Activated naive CD4-positive, alpha-beta T cell (primary cell): ENCODE measurements at places on chromosomes 5 and 9.

GRCh38 chr5:172364773-172365172, 81.2 kb upstream of the UBTD2 start:
- DNase-seq = no peak

DNA sequence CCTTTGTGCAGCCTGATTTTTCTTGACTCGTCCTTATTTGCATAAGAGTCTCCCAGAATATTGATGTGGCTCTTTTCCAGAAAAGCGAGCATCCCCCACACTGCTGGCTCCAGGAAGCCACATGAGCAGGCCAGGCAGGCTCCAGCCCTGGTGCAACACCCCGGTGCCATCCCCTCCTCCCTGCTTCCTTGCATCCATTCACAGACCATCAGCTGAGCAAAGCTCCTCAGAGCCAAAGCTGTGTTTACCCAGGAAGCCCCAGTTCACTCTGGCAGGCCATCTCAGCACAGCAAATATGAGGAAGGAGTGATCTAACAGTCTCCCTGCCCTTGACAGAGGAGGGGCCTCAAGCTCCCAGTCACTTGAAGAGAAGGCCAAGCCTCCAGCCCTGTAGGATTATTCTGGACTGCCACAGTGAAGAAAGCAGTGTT, 34.4 kb downstream of the INSYN2B start:
- DNase-seq = no peak

DNA sequence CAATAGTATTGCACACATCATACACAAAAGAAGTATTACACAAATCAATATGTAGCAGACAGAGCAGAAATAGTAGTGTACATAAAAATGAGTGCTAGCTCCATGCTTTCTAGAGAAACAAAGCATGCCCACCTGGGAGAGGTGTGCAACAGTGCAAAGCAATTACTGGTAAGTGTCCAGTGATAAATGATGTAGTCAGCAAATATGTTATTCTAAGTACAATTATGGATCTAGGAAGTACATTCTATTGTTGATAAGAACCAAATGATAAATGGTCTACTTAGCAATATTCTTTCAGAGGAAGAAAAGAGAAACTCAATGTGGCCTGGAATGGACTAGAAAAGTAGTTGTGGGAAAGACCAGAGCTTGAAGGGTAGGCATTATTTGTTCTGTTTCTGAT, 188.6 kb downstream of the HINT1 start:
- DNase-seq = no peak

DNA sequence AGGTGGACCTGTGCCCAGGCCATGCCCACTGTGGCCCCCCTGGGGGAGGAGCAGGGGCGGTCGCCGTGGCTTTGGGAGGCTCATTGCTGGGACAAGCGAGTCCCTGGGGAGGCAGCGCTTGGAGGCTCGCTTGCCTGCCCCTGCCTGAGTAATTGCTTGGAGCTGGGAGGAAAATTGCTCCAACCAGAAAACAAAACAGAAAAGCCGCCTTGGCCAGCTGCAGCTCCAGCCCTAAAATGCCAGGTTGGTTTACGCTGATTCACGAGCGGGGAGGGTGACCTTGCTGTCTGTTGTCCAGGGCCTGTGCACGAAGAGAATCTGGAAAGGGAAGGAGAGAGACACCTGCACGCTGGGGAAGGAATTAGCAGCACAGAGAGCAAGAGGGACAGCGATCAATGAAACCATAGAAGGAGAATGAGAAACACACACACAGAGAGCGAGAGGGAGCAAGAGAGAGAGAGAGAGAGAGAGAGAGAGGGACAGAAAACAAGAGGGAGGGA, 25.3 kb downstream of the NTNG2 start:
- DNase-seq = no peak

DNA sequence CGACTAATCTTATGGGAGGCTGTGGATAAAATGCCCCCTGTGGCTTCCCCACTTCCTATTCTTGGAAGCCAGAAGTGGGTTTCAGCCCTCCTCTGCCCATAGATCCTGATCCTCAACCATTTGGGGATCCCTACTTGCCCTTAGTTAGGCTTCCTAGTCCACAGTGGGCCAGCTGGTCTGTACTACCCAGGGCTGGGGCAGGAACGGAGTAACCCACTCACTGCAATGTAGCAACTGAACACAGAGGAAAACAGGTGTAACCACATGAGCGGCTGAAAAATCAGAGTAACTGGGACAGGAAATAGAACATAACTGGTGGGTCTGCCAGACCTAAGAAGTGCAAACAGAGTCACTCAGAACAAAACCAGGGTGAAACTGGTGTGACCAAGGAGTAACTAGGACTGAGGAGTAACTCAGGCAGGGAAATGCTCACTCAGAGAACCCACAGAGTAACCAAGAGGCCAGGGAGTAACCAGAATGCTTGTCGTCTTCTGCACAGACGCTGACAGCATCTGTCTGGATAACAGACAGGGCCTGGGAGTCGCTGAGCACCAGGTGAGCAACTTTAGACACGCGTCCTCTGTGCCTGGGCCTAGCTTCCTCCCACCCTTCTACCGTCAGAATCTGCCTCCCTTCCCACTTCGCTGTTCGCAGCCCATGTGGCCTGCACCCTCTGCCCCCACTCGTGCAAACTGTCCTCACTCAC, 1.0 kb downstream of the AQP3 start:
- DNase-seq = no peak

DNA sequence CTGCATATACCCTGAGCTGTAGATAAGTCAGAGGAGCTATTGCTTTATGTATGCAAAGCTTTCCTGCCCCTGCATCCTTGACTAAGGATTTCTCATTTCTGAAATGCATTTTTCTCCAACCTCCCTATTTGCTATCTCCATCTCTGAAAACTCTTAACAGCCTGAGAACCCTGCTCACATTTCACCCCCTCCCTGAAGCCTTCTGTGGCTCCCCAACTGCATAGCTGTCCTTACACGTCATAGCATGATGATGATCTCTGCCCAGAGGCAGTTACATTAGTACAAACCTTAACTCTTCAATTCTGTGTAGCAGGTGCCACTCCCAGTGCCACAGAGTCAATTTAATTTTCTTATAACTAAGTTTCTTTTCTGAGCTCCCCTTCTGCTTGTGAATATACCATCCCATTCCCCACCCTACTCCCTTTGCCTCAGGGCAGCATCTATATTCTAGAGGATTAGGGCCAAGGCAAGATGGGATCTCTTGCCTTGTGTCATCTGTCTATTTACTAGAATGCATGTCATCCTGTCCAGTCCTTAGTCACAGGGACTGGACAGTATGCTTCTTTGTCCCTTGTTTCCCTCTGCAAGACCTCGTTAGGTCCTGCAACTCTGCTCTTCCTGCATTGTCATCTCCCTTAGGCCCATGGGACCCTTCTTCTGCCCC, 149.7 kb upstream of the SPRY4 start:
- DNase-seq = no peak

DNA sequence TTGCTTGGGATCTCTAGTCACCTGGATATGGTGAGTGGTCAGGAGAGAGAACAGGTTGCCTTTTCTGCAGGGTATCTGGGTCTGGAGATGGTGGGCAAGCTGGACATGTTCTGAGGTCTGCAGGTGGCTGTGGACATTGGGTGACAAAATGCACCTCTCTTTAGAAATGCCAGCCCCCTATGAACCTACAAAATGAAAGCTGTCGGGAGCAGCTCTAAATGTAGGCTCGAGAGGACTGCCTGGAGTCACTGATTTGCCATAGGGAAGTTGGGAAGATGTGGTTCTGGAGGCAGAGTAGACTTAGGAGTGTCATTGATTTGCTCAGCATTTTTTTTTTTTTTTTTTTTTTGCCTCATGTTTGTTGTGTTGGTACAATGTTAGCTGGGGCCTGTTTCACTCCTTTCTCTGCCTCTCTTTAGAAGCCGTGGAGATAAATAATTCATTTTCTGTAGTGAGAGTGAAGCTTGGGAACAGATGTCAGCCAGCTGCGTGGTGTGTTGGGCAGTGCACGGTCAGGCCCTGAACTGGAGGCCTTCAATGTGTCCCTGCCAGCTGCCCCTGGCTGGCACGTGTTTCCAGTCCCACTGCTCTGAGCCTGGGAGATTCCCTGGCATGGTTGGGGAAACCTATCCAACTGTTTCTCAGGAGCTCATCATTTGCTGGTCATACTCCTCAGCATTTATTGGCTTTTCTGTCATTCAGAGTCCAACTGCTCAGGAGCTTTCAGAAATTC, 5.4 kb downstream of the RGS3 start:
- DNase-seq = no peak

DNA sequence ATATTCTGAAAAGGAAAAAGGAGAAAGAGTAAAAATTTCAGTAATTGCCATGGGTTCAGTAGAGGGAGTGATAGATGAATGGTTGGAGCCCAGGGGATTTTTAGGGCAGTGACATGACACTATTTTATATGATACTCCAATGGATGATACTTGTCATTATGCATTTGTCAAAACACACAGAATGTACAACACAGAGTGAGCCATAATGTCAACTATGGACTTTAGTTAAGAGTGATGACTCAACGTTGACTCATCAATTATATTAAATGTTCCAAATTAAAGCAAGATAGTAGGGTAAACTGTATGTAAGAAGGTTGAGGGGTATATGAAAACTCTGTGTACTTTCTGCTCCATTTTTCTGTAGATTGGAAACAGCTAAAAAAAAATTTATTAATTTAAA, 586.4 kb downstream of the TAF11L14 start:
- no peak for DNase-seq

GRCh38 chr9:72554221-72554641, 32.8 kb downstream of the TMC1 start:
- no peak for DNase-seq

DNA sequence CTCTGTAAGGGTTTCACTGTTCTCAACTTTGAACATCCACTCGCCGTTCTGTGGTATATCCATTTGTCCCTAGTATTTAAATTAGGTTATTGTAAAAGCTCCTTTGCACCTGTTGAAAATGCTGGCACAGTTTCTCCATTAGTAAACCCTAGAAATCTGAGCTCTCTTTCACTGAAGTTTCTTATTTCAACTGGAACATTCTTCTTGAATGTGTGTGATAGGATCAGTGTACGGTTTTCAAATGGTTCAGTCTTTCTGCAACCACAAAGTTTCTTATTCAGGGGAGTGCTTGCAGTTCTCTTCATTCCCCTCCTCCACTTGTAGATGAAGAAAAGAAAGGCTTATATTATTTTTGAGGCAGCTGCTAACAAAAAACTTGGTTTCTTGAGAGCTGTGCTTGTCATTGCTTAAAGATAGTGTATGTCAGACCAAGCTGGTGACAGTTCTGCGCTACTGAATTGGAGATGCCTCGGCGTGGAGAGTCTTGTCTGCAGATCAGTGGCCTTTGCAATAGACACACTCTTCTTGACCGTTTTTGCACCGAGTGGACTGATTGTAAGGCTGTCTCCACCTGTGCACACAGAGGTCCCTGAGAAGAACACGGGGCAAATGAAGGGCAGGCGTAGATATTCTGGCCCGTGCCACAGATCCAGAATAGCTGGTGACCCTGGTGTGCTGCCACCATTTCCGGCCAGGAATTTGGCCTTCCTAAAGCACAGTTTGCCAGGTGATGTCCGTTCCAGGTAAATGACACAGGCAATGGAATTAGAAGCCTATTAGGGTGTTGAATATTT, 102.2 kb downstream of the TRIO start:
- DNase-seq = no peak

DNA sequence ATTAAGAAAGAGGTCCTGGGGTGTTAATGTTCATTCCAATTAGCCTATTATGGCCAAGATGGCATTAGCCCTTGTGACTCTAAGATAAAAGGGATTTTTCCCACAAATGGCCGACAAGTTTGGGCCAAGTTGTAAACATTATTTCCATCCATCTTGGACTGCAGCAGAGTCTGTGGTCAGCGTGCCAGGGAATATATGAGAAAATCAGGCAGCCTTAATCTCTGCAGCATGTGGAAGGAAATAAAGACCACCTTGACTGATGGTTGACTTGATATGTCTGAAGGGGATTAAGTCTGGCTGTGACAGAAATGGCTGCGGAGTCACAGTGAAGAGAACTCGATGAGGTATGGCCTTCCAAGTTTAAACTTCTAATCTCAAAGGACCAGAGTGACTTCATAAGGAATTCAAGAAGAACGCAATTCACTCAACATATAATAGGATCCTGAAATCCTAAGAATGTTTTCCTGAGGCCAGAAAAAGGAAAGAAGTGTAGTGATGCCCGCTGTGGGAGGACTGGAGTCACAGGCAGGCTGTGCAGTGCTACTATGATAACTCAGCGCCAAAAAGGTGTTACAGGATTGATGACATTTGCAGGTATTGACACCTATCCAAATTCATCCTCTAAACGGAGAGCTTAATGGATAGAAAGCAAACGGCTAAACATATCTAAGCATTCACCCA, 287.1 kb downstream of the SEC61B start:
- DNase-seq = no peak

DNA sequence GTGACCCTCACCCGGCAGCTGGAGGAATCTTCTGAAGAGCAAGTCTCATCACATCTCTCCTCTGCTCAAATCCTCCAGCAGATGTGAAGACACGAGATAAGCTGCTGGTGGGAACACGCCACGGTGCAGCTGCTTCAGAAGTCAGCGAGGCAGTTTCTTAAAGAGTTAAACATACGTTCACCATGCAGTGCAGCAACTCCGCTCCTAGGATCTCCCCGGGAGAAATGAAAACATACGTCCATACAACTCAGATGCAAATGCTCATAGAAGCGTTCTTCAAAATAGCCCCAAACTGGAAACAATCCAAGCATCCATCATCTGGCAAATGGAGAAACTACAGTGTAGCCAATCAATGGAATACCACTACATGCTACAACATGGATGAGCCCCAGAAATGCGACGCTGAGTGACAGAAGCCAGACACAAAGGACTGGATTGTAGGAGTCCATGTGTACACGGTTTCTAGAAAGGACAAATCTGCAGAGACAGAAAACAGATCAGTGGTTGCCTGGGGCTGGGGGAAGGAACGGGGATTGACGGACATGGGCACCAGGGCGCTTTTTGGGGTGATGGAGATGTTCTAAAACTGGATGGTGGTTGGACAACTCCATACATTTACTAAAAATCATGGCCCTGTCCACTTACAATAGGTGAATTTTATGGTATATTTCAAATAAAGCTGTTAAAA, 150.6 kb downstream of the COL23A1 start:
- no peak for DNase-seq
